Fibroblast of gingiva (primary cell): ENCODE measurements at places on chromosomes 1 and 21.

GRCh38 chr1:16187748-16188401, 24.6 kb downstream of the ARHGEF19 start:
- DNase-seq, result peak; percentile 49

DNA sequence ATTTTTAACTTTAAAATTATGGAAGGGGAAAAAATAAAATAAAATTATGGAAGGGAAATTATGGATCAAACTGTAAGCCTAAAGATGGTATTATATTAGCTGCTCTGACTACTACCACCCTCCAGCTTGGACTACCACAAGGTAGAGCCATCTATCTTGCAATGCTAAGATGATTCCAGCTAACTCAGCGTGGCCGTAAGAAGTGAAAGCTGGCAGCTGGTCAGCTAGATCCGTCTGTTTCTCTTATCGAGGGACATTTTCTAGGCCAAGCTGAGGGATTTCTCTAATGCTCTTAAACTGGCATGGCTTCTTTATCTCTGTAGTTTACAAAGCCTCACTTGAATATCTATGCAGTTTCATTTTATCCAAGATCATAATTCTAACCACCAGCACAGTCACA, 31.5 kb downstream of the LYST start:
- DNase-seq, result peak; percentile 56

GRCh38 chr1:51784997-51785421, 93.5 kb downstream of the NRDC start:
- DNase-seq, result no peak

DNA sequence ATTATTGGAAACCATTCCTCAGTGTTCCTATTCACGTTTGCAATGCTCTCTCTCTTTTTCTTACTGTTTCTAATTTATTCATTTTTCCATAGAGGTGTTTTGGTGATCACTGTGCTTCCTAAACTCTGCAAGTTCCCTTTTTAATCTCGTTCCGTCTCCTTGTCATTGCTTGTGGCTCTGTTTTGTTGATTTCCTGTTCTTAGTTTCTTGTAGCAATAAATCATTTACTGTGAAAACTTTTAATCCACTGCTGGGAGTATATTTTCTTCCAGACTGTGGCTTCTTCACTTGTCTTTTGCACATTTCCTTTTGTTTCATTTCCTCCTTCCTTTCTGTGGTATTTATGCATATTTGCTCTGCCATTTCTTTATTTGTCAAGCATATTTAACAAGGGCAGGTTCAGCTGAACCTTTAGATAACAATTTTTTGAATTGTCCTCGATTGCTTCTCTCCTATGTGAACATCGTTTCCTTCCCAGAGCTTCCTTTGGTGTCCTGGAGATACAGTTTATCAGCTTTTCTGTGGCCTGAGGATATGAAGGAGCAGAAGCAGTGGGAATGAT, 3.6 kb downstream of the B3GALT5 start:
- no peak for DNase-seq

DNA sequence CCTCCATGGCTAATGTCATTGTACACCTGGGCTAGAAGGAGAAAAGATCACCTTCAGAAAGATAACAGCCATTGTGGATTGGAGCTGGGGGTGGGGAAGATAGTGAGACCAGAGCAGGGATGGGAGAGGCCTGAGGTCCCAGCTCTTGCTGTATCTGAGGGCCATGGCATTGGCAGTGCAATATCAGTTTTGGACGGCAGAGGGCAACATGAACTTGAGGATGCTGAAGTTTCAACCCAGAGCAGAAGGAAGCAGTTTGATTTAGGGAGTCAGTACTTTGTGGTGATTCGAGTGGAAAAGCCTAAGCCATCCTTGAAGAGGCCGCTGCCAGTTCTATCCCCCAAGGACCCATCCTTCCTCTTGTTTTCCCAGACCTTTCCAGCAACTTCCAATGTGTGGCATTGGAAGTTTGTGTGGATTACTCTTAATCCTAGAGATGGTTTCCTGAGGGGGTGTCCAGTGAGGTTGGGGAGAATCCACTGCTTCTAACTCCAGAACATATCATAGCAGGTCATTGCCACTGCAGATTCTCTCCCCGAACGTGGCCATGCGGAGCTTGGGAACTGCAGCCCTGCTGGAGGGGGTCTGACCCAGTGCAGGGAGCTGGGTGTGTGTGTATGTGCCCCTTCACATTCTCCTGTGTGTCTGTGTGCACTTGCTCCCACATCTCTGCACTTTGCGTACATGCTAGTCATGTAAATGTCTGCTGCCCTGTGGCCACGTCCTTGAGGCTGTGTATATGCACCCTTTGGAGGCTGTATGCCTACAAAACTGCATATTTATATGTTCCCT, 24.1 kb downstream of the SLC26A9 start:
- peak; percentile 73 for DNase-seq

DNA sequence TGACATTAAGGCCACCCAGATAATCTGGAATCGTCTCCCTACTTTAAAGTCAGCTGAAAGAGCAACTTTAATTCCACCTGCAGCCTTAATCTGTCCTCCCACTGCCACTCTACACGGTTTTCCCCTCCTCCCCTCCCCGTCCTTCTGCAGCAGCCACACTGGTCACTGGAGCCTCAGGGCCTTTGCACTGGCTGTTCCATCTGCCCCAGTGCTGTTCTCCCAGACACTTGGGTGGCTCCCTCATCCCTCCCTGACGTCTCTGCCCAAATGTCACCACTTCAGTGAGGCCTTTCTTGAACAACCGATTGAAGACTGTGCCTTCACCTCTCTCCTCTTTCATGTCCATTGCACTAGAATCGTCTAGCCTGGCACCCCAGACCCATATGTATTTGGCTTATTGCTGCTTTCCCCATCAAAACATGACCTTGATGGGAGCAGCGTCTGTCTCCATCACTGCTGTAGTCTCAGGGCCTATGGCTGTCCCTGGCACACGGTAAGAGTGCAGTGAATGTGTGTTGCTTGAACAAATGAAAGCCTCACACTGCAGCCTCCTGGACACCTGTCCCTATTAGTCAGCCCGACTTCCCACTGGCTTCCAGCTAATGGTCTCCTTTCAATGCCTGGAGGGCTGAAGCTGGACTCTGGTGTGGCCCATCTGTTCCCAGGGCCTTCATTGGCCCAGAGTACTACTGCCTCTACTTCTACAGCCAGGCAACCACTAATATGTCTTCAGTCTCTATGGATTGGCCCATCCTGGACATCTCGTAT, 10.6 kb upstream of the PRDM16 start:
- no peak for DNase-seq

DNA sequence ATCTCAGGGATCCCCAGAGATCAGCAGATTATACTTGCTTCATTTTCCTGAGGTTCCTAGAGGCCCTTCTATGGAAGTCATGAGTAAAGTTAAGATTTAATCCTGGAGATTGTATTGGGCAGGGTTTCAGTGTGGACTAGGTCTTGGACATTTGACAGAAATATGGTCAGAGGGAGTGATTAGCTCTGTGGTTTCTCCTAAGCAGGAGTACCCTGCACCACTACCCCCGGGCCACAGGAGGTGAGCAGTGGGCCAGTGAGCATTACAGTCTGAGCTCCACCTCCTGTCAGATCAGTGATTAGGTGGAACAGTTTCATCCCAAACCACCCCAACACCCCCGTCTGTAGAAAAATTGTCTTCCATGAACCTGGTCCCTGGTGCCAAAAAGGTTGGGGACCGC, 43.2 kb downstream of the PHACTR4 start:
- DNase-seq, result no peak

GRCh38 chr1:151611288-151611790, 511 bp upstream of the SNX27 start:
- peak; percentile 91 for DNase-seq

GRCh38 chr1:44294588-44295007, 60.5 kb downstream of the ERI3 start:
- DNase-seq, result peak; percentile 89

DNA sequence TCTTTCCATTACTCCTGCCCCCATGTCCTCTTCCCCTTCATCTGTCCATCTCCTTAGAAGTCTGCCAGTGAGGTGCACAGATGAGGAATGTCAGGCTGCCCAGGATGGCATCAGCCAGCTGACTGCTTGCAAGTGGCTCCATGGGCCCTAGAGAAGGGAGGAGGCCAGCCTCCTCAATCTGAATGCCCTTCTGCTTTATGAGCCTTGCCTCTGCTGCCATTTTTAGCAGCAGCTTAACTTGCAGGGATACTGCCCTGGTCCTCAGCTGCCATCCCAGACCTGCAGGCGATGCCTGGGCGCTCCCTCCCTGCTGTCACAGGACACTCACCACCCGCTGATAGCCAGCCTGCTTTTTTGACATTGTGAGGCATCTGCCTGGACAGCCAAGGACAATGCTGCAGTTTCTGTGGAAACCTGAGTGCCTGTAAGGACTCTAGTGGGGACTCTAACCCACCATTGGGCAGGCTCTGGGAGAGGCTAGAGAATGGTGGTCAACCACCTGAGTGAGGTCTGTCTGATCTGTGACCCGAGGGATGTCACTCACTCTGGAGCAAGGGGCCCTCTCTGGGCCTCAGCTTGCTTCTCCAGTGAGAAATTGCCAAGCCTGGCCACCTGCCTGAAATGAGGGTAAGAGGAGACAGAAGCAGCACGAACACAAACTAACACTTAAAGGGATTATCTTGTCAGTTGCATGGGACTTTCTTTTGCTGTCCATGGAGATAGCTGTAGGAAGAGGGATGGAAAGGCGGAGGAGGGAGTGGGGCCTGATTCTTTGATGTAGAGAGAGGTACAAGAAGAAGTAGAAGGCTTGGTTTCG, 185.0 kb downstream of the MIS18A start:
- DNase-seq, result no peak

DNA sequence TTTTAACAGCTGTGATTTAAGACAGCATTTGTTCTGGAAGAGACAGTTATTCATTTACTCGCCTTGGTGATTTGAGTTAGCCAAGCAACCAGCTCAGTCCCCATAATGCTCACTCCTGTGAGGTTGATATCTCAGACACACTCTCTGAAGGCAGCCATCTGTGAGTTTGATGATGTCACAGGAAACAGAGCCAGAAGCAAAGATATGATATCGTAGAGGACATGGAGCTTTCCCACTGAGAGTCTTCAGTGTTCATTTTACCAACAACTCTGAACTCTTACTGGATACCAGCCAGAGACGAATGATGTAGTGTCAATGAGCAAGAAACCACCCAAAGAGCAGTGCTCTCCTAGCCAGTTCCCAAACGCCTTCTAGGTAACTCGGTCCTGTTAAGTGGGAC, 219.4 kb downstream of the SLC35F3 start:
- DNase-seq, result no peak

GRCh38 chr1:40911105-40911504, 48.9 kb upstream of the CITED4 start:
- DNase-seq, result no peak

DNA sequence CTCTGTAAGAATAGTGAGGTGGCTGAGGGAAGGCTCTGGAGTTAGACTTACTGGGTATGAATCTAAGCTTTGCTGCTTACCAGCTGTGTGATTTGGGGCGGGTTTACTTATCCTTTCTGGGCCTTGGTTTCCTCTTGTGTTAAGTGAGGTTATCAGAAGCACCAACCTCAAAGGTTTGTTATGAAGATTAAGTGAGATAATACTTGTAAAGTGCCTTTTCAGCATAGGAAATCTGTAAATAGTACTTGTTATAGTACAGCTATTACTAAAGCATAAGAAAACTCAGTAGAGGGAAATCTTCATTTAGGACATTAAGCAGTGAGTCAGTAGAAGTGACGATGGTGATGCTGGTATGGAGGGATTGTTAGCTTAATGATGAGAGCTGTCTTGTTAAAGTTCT, 12.1 kb downstream of the HHAT start:
- DNase-seq, result no peak

- DNase-seq, result no peak
Measured at GRCh38 chr1:221669441-221669840, 72.4 kb downstream of the DUSP10 start.

DNA sequence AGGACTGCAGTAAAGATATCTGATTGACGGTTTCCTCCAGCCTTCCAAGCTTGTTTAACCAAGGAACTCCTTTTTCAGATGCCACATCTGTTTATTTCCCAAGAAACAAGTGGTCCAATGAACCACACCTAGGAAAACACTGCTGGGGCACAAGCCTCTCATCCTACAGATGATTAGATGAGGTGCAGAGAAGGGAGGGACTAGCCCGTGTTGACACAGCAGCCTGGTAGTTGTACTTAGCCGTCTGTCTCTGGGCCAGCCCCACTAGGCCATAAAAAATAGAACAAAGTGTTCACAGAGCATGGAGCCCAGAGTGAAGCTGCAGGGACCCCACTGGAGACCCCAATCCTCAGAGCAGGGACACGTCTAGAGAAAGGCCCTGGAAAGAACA, 32.1 kb downstream of the LRP8 start:
- no peak for DNase-seq

GRCh38 chr21:25858325-25858724, 123.6 kb downstream of the GABPA start:
- DNase-seq, result no peak

DNA sequence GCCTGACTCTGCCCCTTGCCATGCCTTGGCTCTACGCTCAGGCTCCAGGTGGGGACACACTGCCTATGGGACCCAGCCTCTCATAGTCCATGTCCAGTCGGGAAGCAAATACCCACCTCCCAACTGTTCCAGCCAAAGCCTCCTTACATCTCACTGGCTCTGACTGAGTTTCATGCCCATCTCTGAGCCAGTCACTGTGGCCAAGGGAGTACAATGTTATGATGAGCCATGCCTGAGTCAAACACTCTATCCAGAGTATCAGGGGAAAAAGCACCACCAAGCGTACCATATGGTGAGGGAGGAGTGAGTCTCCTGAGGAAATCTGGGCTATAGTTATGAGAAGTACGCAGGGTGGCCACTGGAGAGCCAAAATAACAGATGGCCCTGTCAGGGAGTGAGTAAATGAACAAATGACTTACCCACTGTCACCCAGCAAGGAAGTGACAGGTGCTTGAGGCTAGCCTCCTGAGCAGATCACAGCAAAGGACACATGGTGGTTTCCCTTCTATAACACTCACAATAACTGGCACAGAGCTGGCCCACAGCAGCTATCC, 236.6 kb upstream of the GJB5 start:
- DNase-seq, result no peak

- peak; percentile 89 for DNase-seq
Measured at GRCh38 chr1:30807318-30808066, 49.9 kb upstream of the LAPTM5 start.

GRCh38 chr1:81317191-81317590, 483.5 kb upstream of the ADGRL2 start:
- DNase-seq, result no peak

DNA sequence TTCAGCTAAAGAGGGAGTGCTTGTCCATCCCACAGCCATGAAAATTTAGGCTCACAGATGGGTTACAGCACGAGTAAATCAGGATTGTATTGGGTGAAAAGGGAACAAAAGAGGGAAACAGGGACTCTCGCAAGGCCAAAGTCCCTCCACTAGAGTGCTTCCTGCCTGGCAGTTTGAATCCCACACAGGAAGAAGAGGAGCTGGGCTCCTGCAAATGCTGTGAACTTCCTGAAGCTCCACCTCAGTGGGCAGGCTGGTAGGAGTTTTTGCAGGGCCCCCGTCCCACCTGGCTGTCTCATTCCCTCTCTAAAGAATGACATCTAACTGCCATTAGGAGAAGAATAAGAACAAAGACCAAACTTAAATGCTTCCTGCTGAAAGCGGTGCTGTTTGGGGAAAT, 712.0 kb upstream of the PRMT6 start:
- no peak for DNase-seq

- DNase-seq, result no peak
Measured at GRCh38 chr1:21910558-21911204, 26.4 kb downstream of the HSPG2 start.

GRCh38 chr1:2561898-2562895, 6.0 kb downstream of the TNFRSF14 start:
- no peak for DNase-seq

- no peak for DNase-seq
Measured at GRCh38 chr1:35500439-35500838, 56.8 kb downstream of the KIAA0319L start.
